ENCODE measurements at places on chromosomes 5 and 9.

GRCh38 chr5:113989278-113989912 lies 372.5 kb upstream of the KCNN2 start:
- DNase-seq, result no peak

DNA sequence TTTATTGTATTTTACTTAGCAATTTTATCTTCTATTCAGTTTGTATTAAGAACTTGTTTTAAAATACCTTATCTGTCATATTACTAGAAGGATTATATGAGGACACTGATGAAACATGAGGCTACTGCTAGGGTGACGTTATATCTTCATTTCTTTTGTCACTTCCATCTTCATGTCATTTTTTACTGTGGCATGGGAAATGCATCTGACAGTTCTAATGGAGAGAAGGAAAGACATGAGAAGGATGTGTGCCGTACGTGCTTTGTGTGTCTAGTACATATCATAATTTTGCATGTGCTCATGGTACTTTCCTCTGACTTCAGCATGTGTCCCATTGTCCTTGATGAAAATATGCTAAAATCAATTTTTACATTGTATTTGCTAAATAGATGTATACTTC lies 258.2 kb downstream of the PTPRD start:
- no peak for DNase-seq

GRCh38 chr9:72271613-72272478 lies 93.2 kb downstream of the ZFAND5 start:
- DNase-seq, result peak; percentile 67

GRCh38 chr9:86751207-86751606 lies 196.1 kb downstream of the GAS1 start:
- DNase-seq, result no peak

DNA sequence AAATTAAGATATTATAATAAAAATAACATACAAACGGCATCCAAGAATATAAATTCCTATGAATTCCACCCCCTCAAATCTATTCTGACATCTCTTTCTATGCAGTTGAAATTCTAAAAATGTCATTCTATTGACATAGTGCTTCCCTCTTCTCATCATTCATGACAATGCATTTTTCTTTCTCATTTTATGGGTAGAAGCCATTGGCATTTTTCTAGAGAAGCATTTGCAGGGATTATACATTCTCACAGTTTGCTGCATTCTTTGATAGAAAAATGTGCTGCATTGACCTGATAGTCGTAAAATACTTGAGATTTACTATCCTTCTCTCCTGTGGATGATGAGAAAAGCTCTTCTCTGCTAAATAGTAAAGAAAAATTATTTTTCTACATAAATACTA lies 760.9 kb upstream of the ACO1 start:
- DNase-seq, result no peak

DNA sequence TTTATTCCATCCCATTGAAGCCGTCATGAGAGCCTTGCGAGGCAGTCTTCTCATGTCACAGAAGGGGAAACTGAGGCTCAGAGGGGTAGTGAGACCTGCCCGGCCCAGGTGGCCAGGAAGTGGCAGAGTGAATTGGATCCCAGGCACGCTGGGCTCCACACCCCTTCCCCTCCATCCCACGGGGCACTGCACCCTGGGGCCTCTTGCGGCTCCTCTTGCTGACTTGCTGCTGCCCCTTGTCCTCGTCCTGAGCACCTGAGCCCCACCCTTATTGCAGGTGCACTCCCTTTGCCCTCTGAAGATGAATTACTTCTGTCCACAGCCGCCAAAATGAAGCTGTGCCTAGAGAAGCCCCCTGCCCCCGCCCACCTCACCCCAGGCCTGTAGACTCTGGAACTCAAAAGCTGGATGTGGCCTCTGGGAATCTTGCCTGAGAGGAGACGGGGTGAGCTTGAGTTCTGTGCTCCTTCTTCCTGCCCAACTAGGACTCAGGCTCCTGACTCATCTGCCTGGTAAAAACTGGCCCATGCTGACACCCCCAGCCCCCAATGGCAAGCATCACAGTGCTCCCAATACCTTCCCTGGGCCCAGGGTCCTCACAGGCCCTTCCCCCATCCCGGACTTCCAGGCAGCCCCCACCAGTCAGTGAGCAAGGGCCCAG lies 6.4 kb downstream of the NEURL1B start:
- DNase-seq, result no peak

DNA sequence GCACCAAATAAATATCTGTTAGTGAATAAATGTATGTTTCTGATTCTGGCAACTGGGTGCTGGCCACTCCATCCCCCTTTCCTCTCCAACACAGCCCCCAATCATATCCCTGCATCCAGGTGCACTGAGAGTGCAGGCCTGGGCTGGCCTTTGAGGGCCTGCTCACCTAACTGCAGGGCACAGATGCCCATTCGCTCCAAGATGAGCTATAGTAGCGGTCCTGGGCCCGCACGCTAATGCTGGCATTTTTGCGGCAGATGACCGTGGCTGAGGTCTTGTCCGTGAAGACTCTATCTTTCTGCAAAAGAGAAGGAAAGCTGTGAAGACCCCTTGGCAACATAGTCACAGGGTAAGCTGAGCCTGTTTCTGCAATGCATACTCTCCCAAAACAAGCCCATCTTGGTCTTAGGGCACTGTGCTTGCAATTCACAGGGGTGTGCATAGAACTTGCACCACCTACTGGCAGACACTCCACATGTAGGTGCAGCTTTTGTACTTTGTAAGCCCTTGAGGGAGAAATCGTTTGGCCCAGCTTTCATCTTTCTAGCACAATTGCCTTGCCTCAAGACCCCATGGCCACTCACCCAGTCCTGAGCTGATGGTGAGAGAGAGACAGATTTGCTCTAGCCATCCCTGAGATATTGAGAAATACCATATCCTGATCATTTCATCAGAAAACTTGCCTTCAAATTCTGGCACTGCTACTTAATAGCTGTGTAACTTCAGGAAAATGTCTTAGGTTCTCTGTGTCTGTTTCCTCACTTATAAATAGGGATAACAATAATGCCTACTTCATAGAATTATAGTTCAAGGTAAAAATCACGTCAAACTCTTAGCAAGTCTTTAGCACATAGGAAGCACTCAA lies 13.5 kb downstream of the IL12B start:
- DNase-seq, result peak; percentile 43

GRCh38 chr5:122182491-122182921 lies 53.2 kb downstream of the ZNF474 start:
- no peak for DNase-seq

GRCh38 chr9:2414465-2414864 lies 207.1 kb upstream of the VLDLR start:
- no peak for DNase-seq

GRCh38 chr9:70079417-70080037 lies 35.9 kb downstream of the MAMDC2 start:
- no peak for DNase-seq

DNA sequence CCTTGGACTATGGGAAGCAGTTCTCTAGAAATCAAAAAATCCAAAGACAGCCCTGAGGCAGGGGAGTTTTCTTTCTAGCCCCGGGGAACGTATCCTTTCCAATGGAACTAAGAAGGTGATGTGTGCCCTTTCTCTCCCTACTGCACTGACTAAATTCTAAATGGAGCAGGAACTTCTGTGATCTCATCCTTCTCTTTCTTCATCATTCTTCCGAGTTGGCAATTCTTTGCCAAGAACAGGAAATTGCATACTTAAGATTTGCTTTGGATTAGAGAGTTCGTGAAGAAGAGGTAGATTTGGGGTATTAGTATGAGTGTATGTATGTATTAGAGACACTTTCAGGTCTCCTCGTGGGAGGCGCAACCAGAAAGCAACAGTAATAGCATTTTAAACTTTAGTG lies 178.0 kb upstream of the PIK3R1 start:
- no peak for DNase-seq

- no peak for DNase-seq
Observed at GRCh38 chr9:76688471-76689238, 75.6 kb upstream of the PCA3 start.

- no peak for DNase-seq
Observed at GRCh38 chr5:169286572-169287300, 14.2 kb downstream of the SLIT3 start.

DNA sequence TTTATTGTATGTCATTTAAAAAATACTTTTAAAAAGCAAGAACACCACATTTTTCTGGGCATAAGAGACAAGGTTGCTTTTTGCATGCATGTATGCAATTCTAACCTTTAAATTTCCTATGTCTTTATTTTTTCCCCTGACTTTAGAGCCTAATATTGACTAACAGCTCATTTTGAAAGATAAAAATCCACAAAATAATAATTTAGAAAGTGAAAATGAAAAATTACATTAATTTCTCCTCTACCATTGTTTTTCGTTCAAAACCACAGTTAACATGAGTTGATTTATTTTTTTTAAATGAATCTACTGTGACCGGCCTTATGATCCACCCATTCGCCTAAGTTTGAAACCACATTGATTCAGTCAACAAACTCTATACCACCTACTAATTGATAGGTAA lies 137.5 kb upstream of the CDKN2B start:
- no peak for DNase-seq

- DNase-seq, result no peak
Observed at GRCh38 chr5:142215915-142216681, 107.5 kb downstream of the NDFIP1 start.

- DNase-seq, result peak; percentile 12
Observed at GRCh38 chr5:139246394-139246793, 47.1 kb upstream of the MATR3 start.

DNA sequence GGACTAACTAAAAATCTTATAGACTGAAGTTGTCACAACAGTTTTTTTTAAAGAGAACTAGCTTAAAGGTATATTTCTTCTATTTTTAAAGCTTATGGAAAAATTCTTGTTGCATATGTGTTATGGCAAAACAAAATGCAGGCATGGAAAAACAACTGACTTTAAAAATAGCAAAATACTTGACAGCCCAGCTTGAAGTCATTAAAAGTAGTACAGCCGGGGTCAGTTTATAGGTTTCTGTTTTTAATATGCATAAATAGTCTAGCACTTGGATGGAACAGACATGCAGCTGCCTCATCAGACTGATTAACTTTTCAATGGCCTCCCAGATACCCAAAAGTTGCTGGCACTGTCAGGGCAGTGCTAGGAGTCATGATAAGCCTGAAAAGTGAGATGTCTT lies 22.3 kb upstream of the ARL15 start:
- no peak for DNase-seq

DNA sequence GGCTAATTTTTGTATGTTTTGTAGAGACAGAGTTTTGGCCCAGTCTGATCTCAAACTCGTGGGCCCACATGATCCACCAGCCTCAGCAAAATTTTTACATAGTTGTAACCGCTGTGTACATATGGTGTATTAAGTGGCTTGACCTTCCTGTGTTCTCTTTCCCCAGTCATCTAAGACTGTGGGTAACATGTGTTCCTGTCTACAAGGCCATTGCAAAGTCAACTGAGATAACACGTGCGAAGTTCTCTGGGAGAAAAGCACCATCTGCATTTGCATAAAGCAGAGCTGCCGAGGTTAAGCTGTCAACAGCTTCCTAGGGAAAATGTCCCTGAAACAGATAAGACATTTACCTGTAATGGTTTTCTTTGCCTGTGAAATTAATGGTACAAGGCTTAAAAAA lies 273.7 kb downstream of the FANCC start:
- DNase-seq, result no peak

DNA sequence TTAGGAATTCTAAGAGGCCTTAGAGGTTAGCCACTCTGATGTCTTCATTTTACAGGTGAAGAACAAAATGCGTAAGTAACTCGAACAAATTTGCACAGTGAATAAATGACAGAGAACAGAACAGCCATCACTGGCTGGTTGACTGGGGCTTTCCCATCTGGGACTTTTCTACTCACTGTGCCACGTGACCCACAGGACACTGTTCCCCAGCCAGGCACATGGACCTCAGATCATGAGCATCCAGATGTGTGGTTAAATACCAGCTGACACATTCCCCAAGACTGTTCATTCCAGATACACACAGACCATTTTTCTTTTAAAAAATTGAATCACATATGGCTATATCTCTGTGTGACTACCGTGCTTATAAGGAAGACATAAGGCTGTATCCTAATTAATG lies 25.8 kb upstream of the MED10 start:
- DNase-seq, result no peak

DNA sequence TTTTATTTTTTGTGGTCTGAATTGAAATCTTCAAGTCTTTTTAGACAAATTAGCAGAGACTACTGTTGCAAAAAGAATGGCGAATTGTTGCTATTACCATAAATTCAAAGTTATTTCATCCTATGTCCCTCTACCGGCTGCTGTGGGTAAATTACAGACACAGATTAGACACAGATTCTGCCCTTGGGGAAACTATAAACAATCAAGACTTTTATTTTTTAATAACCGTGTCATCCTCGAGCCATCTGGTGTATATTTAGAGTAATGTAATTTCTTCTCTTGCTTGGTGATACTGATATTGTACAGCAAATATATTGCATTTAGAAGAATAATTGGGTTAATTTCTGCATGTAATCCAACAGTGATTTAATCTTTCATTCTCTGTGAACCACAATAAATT lies 228.0 kb upstream of the ADAMTSL1 start:
- DNase-seq, result no peak

- no peak for DNase-seq
Observed at GRCh38 chr9:133490201-133490681, 11.3 kb upstream of the SLC2A6 start.

GRCh38 chr5:137372016-137372772 lies 126.9 kb downstream of the SPOCK1 start:
- DNase-seq, result no peak

DNA sequence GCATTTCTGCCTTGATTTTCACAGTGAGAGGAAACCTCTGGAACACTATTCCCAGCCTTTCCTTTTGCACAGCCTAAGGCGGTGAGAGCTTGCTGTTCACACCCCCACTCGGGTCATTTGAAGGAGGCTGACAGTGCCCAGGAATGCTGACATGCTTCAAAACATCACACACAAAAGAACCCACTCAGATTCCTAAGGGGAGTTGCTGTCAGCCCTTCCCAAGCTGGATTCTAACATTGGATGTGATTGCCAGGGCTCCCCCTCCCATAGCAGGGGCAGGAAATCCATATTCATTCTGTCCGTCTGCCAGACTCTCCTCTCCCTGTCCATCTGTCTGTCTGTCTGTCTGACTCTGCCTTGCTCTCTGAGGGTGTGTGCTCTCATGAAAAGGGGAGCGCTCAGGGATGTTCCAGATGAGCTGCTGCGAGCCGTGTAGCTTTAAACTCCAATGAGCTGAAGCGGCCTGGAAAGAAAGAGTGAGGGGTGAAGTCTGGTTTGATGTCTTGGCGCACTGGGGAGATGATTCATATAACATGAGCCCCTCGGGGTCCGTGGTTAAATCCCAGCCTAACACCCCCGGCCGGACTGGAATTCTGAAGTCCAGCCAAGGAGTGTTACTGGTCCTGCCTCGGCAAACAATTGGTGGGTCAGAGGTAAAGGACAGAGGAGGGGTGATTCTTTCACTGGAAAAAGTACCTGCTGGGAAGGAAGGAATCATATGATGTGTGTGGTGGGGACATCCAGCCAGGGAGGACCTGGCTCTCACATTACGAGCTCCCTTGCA lies 517.0 kb downstream of the CCDC171 start:
- DNase-seq, result no peak

DNA sequence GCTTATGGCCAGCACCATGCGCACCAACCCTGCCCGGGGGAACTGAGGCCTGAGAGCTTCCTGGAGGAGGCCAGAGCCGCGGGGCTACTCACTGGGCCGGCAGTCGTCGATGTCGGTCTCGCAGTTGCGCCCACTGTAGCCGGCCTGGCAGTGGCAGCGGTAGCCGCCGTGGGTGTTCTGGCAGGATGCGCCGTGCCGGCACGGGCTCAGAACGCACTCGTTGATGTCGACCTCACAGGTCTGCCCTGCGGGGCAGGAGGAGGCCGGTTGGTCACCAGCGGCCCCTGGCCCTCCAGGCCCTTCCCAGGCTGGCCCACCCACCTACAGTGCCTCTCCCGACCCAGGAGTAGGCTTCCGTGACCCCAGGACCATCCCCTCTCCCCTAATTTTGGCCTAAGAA lies 27.7 kb upstream of the SEC16A start:
- DNase-seq, result no peak

All from CD4-positive, alpha-beta T cell treated with Interleukin-15 for 4 hours (primary cell).